ENCODE measurements at places on chromosomes 3 and 15. TPM values are rescaled to one million over a fixed set of nuclear protein-coding genes. Genes with fewer than 3 reads are reported as not detected.

DNA sequence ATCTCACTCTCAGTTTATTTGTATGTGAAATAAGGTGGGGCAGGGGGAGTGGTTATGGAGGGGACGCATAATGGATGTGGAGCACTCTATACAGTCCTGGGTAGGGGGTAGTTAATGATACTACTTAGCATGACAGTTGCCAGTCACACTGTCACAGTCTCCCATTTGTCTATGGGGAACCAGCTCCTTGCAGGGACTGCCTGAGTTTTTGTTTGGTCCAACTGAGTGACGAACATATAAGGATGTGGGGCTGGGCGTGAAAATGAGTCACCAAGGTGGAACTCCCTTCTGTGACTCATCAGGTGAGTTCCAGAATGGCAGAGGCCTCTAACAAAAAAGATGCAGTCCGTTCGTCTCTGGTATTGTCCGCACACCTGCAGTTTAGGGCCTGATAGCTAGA lies 235.3 kb upstream of the ST8SIA2 start:
- DNase-seq, result no peak

DNA sequence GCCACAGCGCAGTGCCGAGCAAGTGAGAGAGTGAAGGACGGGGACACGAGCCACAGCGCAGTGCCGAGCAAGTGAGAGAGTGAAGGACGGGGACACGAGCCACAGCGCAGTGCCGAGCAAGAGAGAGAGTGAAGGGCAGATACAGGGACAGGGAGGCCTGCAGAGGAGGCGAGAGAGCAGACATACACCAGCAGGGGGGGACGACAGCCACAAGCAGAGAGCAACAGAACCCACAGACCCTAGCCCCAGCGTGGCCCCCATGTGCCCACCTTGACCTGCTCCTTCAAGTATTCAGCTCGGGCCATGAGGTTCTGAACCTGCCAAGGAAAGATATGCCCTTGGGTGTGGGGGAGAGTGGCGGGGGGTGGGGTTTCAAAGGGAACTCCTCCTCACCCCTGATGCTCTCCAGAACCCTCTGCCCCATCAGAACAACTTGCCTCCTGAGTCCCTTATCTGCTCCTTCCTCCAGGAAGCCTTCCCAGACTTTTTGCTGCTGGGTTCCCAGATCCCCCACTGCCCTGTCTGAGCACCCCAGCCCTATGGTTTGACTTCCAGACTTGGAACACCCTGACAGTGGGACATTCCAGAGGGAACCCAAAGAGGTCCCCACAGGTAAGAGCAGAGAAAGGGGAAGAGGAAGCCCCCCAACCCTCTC lies 5.3 kb downstream of the ULK3 start:
- no peak for DNase-seq

Gene LNP1
- 0.77 TPM for total RNA-seq

Gene OCA2
- total RNA-seq, result not detected

Gene FEZF2
- total RNA-seq, result not detected
